ENCODE measurements at places on chromosomes 12 and 14.

DNA sequence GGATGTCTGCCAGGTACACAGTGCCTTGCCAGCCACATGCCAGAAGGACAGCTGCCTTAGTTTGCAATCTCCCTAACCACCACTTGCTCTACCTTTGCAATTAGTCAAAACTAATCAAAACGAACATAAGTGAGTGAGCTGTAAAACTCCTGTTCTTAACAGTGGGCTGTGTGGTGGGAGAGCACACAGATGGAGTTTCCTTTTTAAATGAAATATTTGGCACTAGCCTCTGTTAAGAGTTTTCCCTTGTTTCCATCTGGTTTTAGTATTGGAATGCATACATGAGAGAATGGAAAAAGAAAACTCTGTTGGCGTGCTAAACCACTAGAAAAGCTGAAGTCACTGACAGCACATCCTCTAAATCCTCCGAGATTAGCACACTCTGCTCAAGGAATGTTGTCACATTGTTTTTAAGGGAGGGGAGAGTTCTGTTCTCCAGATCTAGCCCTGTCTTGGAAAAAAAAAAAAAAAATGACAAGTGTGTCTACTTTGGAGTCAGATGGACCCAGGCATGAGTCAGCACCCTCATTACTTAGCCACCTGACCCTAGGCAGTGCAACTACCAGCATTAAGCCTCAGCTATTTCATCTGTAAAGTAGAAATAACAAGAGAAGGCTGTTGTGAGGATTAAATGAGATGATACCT, 83.9 kb downstream of the STXBP6 start:
- H3K4me3 ChIP-seq: no peak overlapping the region
- peaks cover 4% of the 10 kb centered on the region for H3K27me3 ChIP-seq

- H3K4me3 ChIP-seq: no peak overlapping the region
- H3K36me3 ChIP-seq: no peaks in the 10 kb centered on the region
- peaks cover 3% of the 10 kb centered on the region for H3K4me1 ChIP-seq
- H3K27ac ChIP-seq: no peak overlapping the region
These were observed 112.6 kb downstream of the CCDC60 start for GRCh38 chr12:119447126-119447525.

- no peak for DNase-seq
- no peaks in the 10 kb centered on the region for H3K4me1 ChIP-seq
- no peaks in the 10 kb centered on the region for H3K36me3 ChIP-seq
- no peak overlapping the region for H3K4me3 ChIP-seq
These were observed 80.0 kb upstream of the PRICKLE1 start for GRCh38 chr12:42669553-42669952.

DNA sequence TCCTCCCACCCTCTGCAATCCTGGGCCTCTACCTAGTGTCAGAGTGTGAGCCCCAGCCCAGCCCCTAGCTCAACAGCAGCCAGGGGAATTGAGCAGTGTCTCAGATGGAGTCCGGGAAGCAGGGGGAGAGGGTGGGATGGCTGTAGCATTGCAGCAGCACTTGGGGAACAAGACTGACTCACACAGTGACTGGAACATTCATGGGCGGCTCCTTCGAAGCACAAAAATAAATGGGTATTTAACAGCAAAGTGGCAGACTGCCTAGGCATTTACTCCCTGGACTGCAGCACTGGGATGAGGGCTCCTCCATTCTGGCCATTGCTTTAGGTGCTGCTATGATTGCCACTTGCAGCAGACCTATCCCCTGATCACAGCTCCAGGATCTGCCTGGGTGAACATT, 46.0 kb upstream of the STK38L start:
- H3K27me3 ChIP-seq: no peaks in the 10 kb centered on the region
- H3K4me1 ChIP-seq: peaks cover 13% of the 10 kb centered on the region
- no peak overlapping the region for H3K4me3 ChIP-seq
- H3K27ac ChIP-seq: no peak overlapping the region
- H3K36me3 ChIP-seq: no peaks in the 10 kb centered on the region
